ENCODE measurements at places on chromosomes 3 and 15.

GRCh38 chr3:12730506-12731242 is 28.4 kb downstream of the TMEM40 start:
- no peak for DNase-seq

DNA sequence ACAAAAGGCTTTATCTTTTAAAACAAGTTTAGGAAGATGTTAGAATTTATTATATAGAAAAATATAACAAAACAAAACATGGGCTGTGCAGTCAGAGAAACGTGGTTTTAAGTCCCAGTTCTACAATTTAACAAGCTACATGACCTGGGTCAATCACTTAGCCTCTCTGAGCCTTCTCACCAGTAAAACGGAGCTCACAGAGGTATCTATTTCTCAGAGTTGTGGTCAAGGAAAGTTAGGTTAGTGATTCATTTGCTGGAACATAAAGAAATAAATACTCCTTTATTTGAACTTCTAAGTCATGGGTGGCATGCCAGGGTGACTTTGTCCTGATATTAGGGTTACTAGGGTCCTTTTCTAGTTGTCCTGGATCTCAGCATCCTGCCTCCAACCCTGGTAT is 10.8 kb upstream of the CCDC174 start:
- DNase-seq, result no peak

- DNase-seq, result no peak
These were observed 179.4 kb downstream of the VGLL4 start for GRCh38 chr3:11464356-11464755.

GRCh38 chr15:65258375-65259262 is 28.1 kb downstream of the PARP16 start:
- DNase-seq, result no peak

DNA sequence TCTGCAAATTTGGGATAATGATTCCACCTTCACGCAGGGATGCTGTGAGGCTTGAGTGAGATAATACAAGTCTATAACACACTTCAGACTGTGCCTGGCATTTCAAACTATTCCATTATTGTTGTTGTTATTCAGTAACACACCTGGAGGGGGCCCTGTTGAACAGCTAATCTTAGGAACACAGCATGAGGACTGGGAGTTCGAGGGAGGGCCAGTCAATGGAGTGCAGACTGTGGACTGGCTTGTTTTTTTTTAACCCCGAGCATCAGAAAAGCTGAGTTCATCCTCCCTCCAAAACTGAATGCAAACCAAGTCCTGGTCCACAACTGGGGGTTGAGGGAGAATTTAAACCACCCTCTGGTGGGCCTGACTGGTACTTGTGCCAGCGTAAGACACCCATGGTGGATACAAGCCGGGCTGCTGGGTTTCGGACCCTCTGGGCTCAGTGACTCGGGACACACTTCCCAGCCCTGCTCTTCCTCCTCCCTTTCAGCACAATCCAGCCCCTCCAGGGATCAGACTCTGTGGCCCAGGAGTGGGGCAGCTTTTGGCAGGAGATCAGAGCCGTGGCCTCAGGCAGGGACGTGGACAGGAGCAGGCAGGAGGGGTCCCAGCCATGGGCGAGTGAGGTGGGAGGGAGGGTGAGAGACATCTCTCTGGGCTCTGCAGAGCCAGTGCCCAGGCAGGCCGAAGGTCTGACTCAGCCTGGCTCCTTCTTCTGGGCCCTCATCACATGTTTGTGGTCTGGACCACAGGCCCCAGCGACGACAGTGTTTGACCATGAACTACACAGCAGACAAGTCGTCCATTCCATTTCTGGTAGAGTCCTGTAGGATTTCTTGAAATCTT is 36.3 kb upstream of the MEX3B start:
- no peak for DNase-seq

GRCh38 chr15:26007151-26007550 is 144.0 kb upstream of the ATP10A start:
- DNase-seq, result no peak

- DNase-seq, result no peak
These were observed 236.8 kb upstream of the GBE1 start for GRCh38 chr3:81998139-81998755.

All from KG1 (cell line).